ENCODE measurements at places on chromosomes 2 and 18. TPM values are rescaled to one million over a fixed set of nuclear protein-coding genes. Genes with fewer than 3 reads are reported as not detected.

FAM228A gene
- not detected for total RNA-seq

DNA sequence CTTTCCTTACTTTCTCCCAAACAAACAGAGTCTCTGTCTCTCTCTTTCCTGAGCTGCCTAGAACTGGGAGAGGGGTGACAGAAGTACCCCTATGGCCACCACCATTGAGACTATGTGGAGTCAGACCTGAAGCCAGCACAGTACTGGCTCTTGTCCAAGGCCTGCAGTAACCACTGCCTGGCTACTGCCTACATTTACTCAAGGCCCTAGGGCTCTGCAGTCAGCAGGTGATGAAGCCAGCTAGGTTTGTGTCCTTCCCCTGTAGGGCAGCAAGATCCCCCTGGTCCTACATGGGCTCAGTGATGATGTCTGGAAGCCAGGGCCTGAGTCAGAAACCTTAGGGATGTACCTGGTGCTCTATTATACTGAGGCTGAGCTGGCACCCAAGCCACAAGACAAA, 12.2 kb downstream of the MYO3B start:
- no peak for DNase-seq
- no peaks in the 10 kb centered on the region for H3K36me3 ChIP-seq
- no peaks in the 10 kb centered on the region for H3K4me1 ChIP-seq
- no peaks in the 10 kb centered on the region for H3K27me3 ChIP-seq
- no peak overlapping the region for H3K4me3 ChIP-seq
- no peak overlapping the region for H3K27ac ChIP-seq

GULP1 gene
- total RNA-seq: 76.0 TPM

DNA sequence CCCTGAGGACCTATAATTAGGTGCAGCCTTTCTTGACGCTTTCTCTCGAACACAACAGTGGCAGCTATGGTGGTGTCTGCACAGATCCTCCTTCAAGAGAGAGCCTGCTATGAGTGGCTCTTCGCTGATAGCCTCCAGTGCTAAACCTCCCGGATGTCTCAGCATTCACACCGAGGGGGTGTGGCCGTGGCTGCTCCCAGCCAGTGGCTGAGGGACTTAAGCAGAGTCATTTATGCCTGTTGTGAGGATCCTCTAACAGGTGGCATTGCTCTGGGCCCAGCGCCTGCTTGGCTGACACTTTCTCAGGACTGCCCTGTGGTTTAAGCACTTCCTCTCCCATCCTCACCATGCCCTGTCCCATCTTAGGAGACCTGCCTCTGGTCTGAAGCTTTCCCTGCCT, 592.0 kb upstream of the LRRTM1 start:
- no peaks in the 10 kb centered on the region for H3K4me1 ChIP-seq
- no peaks in the 10 kb centered on the region for H3K36me3 ChIP-seq
- no peak overlapping the region for H3K4me3 ChIP-seq
- H3K27me3 ChIP-seq: no peaks in the 10 kb centered on the region

DNA sequence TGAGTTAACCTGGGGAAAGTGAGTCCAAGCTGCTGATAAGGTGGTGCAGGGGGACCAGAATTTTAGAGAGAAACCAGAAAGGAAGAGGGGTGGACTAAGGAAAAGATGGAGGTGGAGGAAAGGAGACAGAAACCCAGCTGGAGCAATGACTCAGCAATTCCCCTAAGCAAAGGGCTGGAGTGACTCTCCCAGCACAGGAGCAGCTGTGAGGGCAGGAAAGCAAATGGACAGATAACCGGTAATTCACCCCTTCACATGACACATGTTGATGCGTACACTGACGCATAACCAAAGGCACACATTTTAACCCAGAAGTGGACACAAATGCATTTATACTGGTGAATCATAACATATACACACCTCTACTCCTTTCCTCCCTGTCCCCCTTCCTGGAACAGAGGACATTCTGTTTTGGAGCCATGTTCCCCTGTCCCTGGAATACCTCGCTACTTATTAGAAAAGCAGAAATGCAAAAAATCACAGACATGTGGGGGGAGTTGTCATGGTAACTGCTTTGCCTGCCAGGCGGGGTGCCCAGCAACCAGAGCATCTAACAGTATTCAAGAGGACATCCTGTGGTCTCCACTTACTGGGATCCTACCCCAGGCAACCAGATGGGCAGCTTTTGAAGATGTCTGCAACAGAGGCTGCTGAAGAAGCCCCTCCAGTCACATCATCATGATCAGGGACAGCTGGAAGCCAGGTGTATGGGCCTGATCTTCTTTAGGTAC, 4.7 kb downstream of the CDK5R2 start:
- no peaks in the 10 kb centered on the region for H3K4me1 ChIP-seq
- no peak overlapping the region for H3K27ac ChIP-seq
- DNase-seq: no peak
- H3K27me3 ChIP-seq: peaks cover 11% of the 10 kb centered on the region
- H3K4me3 ChIP-seq: no peak overlapping the region

Measured in HCT116 (cell line).